LHCN-M2 (cell line): ENCODE measurements at places on chromosomes 16 and 17. TPM values are rescaled to one million over a fixed set of nuclear protein-coding genes. Genes with fewer than 3 reads are reported as not detected.

Gene RSKR
- 3.5 and 6.1 TPM in 2 replicates for total RNA-seq

GRCh38 chr16:57527027-57527426 lies 9.3 kb downstream of the CCDC102A start:
- DNase-seq, result no peak

Gene PRAC2
- not detected in 2 replicates for total RNA-seq

Gene CCDC154
- total RNA-seq, result 0.06 TPM in 2 replicates

Gene PHKG2
- total RNA-seq, result 39.8 and 42.3 TPM in 2 replicates

DNA sequence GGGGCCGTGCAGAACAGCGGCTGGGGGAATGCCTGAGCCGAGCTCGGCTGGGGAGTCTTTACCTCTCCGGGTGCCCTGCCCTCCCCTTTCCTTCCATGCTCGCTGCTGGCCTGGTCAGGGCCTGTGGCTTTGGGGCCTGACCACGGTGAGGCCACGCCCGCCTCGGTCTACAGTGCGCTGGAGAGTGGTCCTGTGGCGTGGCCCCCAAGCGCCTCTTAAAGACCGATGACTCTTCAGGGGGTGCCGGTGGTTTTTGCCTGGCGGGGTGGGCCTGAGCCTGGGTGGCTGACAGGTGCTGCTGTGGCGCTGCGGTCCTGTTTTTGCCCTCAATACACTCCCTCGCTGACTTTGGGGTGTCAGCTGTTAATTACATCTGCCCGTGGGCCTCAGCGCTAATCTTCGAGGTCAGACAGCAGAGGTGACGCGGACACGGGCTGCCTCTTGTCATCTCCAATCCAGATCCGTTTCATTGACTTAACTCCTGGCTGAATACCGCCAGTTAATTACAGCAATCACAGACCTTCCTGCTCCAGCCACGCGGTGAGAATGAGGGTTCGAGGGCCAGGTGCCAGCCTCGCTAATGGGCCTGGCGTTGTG lies 29.7 kb downstream of the GSE1 start:
- no peak for DNase-seq

- no peak for DNase-seq
Measured at GRCh38 chr16:65281586-65281985, 159.7 kb upstream of the CDH11 start.

DNA sequence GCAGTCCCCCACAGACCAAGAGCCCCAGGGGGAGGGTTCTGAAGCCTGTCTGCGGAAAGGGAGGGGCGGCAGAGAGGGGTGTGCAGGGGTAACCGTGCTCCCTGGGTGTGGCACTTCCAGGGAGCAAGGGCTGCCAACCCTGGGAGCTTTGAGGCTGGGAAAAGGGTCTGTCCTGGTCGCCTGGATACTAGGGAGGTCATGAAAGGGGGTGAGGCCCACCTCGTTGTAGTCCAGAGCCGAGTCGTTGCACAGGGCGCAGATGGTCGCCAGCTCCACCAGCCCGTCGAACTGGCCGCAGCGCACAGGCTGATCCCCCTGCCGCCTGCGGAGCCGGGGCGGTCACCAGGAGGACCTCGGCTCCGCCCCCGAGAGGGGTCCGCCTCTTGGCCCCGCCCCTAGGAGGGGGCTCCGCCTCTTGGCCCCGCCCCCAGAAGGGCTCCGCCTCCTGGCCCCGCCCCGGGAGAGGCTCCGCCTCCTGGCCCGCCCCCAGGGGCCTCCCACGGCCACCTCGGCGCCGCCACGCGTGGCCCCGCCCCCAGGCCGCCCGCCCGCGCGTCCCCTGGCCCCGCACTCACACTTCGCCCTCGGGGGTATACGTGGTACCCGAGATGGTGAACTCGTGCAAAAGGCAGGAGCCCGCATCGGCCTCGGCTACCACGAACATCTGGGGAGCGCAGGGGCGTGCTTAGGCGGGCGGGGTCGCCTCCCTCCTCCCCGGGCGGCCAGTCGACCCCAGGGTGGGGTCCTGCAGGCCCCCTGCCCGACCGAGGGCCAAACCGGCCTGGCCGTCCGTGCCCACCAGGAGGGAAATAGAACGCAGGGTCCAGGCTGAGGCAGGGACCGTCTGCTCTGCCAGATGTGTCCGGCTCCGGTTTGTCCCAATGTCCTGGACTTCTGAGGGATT lies 19.5 kb downstream of the ATP2A3 start:
- no peak for DNase-seq

DNA sequence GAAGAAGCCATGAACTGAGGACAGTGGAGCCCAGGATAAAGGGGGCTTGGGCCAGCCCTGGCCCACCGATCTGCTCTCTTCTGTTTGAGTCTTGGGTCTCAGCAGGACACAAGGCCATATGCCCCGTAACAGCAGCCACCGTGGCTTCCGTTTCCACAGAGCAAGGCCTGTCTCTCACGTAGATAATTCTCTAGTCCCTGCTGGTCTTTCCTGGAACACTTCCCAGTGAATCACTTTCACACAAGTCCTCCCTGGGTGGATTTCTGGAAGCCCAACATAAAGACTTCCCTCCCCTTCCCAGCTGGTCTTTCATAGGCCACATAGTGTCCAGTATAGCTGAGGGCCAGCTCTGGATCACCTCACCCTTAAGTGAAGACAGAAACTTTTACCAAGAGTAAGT lies 19.9 kb upstream of the C16orf78 start:
- DNase-seq, result no peak

- no peak for DNase-seq
Measured at GRCh38 chr16:66044556-66044955, 321.9 kb upstream of the CDH5 start.
